ENCODE measurements at places on chromosomes 6 and 20.

GRCh38 chr6:51542475-51542874, 544.9 kb downstream of the PKHD1 start:
- DNase-seq: no peak

GRCh38 chr20:21713901-21714296, 8.4 kb downstream of the PAX1 start:
- no peak for DNase-seq

GRCh38 chr6:41538556-41539182, 7.5 kb upstream of the FOXP4 start:
- DNase-seq: no peak

DNA sequence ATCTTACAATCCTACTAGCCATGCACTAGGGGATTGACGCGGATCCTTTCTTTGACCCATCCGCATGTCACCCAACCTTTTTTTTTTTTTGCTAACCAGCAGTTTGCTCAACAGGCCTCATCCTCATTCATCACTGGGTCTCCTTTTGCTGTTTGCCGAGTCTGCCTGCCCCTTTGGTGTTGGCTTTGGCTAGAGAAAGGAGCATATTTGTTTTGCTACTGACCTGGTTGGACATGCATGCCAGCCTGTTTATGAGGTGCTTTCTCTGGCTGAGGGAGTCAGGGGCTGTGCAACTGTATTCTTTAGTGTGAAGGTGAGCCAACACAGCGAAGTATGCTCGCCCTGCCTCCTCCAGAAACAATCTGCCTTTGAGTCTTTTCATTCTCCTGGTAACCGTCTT, 40.2 kb downstream of the E2F3 start:
- DNase-seq: no peak

- no peak for DNase-seq
These were observed 30.2 kb downstream of the C20orf173 start for GRCh38 chr20:35499271-35499670.

GRCh38 chr6:35688605-35689322, at the start of gene FKBP5:
Gene FKBP5 (minus strand): TSS chr6:35688915. CDS start chr6:35642824, 46,091 bp downstream.
- peak; percentile 86 for DNase-seq

GRCh38 chr6:50681213-50681824, 32.0 kb upstream of the TFAP2D start:
- no peak for DNase-seq

DNA sequence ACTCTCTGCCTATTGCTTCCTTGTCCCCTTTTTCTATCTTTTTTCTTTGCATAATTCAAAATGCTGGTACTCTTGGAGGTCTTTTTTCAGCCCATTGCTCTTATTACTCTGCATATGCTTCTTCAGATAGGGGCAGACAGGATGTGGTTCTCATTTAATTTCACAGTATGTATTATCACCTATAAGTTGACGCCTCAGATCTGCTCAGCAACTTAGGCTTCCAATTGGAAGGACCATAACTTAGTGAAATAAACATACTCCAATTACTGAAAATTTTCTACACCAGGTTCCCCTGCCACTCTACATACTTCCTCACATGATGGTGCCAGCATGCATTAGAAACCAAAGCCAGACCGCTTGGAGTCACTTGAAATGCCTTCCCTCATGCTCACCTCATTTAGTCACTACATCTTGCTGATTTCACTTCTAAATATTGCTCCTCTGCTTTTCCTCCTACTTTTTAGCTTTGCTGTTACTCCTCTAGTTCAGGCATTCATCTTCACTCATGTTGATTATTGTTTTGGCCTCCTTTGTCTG, 34.5 kb upstream of the AHI1 start:
- DNase-seq: no peak
